Stromal cell of bone marrow (primary cell): ENCODE measurements at places on chromosomes 4 and X.

- no peak for DNase-seq
Observed at GRCh38 chr4:187236209-187236890, 512.7 kb upstream of the FAT1 start.

GRCh38 chr4:52096048-52096447, 44.9 kb downstream of the SPATA18 start:
- no peak for DNase-seq

DNA sequence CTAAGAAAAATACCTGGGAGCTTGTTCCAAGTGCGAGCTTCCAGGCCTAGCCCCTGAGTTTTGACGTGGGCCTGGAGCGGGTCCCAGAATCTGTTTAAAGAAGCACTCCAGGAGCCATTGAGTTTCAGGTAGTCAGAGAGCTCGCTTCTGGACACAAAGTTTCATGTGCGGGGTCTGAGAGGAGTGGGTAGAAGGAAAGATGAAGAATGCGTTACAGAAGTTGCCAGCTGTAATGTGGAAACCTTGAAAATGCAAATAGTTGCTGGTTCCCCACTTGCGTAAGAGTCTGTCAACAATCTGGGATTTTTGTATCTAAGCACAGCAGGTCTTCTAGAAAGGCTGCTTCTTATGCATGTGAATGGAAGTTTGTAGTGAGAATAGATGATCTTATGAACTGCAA, 77.5 kb upstream of the CLCN4 start:
- no peak for DNase-seq

GRCh38 chrX:136380010-136380769, 79.4 kb downstream of the ADGRG4 start:
- DNase-seq = no peak

DNA sequence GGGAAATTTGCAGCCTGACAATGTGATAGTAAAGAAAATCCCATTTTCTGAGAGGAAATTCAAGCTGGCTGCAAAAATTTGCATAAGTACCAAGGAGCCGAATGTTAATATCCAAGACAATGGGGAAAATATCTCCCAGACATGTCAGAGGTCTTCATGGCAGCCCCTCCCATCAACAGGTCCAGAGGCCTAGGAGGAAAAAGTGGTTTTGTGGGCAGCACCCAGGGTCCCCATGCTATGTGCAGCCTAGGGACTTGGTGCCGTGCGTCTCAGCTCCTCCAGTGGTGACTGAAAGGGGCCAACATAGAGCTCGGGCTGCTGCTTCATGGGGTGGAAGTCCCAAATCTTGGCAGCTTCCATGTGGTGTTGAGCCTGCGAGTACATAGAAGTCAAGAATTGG, 6.3 kb upstream of the UGDH start:
- DNase-seq = no peak

- DNase-seq = no peak
Observed at GRCh38 chrX:133461231-133461630, 45.9 kb upstream of the GPC4 start.

DNA sequence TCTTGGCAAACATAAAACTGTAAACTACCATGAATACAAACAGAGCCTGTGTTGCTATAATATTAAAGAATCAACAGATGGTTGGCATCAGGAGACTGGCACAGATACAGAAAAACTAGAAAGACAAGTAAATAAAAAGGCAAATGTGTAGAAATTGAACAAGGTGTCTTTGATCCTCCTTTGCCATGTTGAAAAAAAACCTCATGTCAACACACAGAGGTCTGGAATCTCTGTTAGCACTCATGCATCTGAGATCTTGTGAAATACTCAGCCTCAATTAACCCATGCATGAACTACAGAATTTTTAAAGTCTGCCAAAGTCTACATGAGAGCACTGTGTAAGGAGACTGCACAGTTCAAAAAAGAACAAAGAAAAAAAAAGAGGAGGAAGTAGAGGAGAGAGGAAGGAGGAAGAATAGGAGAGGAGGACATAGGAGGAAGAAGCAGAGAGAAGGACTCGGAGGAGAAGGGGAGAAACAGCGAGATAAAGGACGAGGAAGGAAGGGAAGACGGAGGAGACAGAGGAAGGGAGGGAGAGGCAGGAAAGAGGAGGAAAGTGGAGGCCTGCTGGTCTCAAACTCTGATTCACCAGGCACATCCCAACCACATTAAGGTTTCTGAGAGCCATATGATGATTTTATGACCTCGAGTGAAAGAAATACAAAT, 52.8 kb downstream of the PRDM5 start:
- DNase-seq = no peak

- no peak for DNase-seq
Observed at GRCh38 chrX:40010550-40011321, 87.0 kb downstream of the BCOR start.

DNA sequence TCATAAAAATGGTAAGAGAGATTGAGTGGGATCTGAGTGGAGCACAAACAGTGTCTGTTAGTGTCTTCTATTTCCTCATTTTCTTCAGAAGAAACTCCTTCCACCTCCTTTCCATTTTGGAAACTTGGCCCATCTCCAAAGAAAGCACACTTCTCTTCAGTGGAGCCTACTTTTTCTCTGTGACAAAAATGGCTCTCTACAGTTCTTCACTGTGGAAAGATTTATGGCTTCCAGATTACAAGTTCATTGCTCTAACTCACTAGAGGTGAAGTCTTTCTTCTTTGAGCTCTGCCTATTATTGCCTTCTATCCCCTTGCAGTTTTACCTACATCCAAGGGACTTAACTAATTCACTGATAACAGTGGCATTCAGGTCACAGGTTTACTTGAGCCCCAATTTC, 325.8 kb downstream of the ANTXR2 start:
- no peak for DNase-seq

- no peak for DNase-seq
Observed at GRCh38 chrX:80223982-80224579, 196.2 kb upstream of the TENT5D start.

GRCh38 chr4:153989505-153989904, 200.6 kb upstream of the SFRP2 start:
- DNase-seq = no peak

DNA sequence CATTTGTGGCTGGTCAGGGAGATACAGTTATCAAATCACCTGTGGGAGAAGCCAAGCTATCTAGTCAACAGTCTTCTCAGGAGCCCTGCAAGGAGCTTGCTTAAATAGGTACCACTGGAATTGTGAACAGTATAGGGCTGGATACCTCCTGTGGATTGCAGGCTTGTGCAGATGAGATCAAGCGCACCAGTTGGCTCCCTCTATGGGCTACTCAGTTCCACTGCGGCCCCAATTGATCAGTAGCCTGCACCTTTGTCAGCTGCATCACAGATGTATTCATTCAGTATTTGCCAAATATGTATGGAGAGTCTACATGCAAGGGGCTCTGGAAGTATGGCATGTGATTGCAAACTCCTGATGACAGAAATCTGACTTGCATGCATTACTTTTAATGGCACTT, 28.6 kb downstream of the TEX13A start:
- DNase-seq = no peak

DNA sequence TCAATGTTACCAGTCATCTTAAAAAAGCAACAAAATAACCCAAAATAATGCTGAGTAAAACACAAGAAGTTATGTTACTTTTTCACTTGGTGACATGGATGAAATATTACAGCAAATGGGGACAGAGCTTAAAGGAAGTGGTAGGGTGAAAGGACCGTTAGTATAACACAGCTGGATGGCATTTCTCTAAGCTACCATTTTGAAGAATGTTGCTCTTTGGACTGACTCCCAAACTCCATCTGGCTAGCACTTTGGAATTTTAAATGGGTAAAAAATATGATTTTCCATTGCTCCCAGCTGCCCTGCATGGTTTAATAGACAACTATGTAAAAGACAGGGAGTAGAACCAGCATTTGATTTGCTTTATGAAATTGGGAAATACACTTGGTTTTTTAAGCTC, 27.6 kb downstream of the CLCN5 start:
- DNase-seq = no peak

- no peak for DNase-seq
Observed at GRCh38 chr4:185542626-185543315, 7.5 kb upstream of the PDLIM3 start.

DNA sequence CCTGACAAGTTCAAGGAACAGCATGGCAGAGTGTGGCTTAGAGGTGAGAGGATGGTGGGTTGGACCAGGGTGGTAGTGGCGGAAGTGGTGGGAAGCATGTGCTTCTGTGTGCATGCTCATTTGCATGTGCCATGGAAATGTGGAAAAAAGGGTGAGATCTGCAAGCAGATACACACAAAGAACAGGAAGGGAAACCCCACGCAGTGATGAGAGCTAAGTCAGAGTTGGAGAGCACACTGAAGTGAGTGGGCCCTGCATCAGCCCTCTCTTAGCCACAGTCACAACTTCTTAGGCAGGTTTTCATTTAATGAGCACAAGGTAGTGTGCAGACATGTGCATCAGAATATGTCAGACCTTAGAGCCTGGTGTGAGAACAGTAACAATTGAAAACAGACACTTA, 483.8 kb downstream of the AFF2 start:
- DNase-seq = no peak

DNA sequence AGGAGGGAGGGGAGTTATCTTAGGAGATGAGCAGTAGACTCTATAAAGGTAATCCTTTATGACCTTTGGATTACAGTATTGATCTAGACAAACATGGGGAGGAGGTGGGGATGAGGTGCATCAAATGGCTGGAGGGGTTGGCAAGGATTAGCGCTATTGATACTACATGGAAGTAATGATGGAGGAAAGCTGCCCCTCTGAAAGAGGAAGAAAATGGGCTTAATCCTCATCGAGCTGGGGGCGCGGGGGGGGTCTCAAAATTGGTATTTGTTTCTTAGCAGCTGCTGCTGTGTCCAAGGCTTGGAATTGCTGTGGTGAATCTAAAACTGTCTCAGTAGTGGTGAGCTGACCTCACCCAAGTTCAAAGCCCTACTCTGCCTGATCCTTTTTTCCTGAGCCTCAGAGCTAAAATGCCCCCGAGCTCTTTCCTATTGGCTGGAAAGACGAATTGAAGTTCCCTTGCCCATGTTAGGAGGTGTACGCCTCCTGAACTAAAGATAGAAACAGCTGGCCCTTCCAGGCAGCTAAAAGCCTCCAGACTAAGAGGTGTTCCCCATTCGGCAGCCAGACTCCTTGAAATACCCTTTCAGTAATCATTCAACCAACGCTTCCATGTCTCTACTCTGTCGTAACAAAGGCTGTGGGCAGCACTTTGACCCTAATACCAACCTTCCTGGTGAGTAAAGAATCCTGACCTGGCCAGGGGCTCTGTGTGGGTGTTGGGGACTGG, at the start of gene ITGB1BP2:
Gene ITGB1BP2, plus strand, starts transcription at position 556 of the 730 bp plus-strand sequence. Its CDS starts 57 bp downstream, at position 613.
- DNase-seq = peak; percentile 10

DNA sequence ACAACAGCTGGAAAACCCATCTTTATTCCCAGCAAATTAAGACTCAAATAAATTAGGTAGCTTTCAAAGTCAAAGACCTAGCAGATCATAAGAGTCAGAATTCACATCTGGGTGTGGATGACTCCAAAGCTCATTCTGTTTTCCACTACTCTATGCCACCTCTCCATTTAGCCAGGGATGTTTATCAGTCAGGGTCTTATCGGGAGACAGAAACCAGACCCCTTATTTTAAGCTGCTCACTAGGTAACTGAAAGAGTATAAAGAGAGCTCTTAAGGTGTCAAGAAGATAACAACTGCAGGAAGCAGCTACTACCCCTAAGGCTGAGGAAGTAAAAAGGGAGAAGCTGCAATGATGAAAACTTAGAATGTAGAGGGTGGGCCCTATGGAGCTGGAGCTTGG, 333.7 kb upstream of the KLF3 start:
- no peak for DNase-seq

GRCh38 chr4:181312066-181312465, 931.1 kb upstream of the TENM3 start:
- DNase-seq = no peak

DNA sequence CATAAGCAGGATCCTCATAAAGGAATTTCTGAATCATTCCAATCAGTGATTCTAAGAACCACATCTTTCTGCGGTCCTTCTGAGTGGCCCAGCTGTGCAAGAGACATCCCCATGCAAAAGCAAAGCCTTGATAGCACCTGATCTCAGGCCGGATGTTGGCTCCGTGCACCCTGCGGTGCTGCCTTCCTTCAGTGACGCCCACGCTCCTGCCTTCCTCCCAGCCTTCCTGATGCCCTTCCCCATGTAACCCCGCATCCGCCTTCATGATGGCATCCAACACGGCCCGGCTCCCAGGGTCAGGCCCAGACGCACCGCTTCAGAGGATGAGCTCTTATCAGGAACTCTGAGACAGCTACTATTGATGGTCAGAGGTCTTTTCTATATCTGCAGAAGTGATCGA, 20.4 kb upstream of the CYP4V2 start:
- DNase-seq = no peak

- no peak for DNase-seq
Observed at GRCh38 chrX:40057405-40057804, 40.4 kb downstream of the BCOR start.

GRCh38 chr4:9946170-9946569, 75.1 kb downstream of the SLC2A9 start:
- no peak for DNase-seq

GRCh38 chrX:45758738-45759397, 558.2 kb upstream of the DIPK2B start:
- DNase-seq = no peak

- DNase-seq = peak; percentile 3
Observed at GRCh38 chrX:31126205-31126604, 54.4 kb upstream of the FTHL17 start.

DNA sequence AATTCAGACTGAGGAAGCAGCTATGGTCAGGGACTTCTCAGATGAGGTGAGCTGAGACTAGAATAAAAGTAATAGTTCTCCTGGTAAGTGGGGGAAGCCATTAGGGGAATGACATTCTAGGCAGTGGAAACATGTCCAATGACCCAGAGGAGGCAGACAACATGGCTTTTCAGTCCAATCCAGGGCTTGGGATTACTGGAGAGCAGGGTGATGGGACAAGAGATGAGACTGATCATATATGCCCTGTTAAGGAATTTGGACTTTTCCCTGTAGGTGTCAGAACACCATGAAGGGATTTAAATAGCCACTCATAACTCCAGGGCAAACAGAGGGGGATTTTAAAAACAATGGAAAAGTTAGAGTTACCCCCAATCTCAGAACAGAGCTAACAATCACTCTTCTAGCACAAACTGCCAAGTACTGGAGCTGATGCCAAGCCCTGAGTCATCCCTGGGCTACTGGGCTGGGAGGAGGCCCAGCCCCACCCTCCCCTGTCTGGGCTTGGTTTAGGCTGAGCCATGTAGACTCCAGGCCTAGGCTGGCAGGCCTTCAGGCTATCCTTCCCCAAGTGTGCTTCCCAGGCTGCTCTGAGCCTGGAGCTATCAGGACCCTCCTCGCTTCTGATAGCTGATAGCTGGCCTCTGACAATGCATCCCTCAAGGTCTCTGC, 22.7 kb upstream of the MSN start:
- DNase-seq = peak; percentile 81

DNA sequence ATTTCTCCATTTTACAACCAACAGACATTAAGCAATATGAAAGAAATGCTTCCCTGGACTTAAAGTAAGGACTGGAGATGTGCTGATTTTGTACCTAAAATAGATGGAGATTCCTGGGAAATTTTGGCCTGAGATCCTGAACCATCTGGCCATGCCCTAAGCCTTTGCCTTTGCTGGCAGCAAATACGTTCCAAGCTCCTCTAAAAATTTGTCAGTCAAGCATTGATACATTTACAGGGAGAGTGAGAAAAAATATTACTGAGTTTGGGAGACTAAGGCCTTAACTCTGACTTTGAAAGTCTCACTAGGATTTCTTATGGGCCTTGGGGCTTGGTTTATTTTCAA, 63.9 kb downstream of the FHDC1 start:
- no peak for DNase-seq
